ENCODE measurements at places on chromosomes 4 and X.

- DNase-seq, result no peak
Measured at GRCh38 chr4:143407474-143407873, 70.8 kb downstream of the GAB1 start.

DNA sequence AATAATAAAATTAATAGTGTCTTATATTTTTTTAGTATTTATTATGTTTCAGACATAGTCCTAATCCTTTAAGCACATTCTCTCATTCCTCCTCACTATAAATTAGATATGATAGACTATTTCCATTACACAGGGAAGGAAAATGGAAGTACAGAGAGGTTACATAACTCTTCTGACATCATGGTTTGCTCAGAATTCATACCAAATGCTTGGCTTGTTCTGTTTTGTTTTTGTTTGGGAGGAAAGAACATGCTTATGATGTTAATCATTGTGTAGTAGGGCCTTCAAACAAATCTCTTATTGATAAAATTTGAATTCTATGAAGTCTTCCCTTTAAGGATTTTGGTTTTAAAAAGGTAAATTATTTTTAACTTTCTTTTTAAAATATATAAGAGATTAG, 59.5 kb downstream of the RXFP1 start:
- no peak for DNase-seq

DNA sequence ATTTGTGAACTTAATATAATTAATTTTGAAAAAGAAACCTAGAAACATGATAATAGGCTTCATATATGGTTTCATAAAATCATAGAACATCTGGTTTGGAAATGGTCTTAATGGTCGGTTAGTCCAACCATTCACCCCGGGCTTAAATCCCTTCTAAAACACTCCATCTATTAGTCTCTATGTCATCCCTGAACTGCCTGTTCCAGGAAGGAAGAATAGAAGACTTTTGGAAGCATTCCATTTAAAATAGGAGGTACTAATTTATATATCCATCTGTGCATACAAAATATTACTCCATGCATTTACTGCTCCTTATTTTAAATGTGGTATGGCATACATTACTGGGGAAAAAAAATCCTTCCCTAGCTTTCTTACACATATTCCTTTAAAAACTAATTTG, 262.2 kb upstream of the DDX53 start:
- no peak for DNase-seq

DNA sequence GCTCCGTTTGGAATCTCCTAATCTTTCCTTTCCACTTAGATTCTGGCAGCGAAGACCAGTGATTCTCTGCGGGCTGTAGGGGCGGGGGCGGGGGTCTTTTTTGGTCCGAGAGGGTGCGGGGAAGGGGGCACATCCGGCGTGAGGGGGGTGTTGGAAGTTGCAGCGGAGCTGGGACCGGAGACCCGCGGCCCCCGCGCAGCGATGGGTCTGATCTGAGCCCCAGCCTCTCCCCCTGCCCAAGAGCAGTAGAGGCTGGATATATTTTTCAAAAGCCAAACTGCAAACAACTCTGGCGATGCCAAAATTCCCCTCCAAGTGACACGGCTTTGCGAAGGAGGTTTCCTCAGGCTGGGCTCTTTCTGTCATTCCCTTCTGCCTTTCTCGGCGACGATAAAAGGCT, 355 bp downstream of the GRID2 start:
- DNase-seq, result no peak

- no peak for DNase-seq
Measured at GRCh38 chrX:72052415-72053090, 79.2 kb downstream of the RTL5 start.

All from AG04450 (cell line).